Mesenteric fat pad (tissue), 1 donor: ENCODE measurements at places on chromosomes 5 and 9. TPM values are rescaled to one million over a fixed set of nuclear protein-coding genes. Genes with fewer than 3 reads are reported as not detected.

DNA sequence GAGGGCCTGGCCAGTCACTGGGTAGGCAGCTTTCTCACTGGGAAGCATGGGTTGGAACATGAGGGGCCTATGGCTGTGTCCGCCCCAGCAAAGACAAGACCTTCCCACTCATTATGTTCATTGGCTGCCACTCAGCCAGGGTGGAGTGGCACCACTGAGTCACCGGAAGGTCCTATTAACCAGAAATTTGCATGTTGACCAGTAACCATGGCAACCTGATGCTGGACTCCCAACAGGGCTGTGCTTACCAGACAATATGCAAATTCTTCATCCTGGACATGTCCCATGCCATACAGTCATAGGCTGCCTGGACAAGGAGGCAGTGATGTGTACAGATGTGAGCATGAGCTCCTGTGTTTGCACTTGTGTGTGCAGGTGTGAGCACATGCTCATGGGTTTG lies 66.7 kb downstream of the PSD2 start:
- no peak for DNase-seq

ARHGEF37 gene
- 3.9 TPM for total RNA-seq

GRCh38 chr5:176466245-176466871 lies 18.2 kb downstream of the FAF2 start:
- no peak for DNase-seq

DNA sequence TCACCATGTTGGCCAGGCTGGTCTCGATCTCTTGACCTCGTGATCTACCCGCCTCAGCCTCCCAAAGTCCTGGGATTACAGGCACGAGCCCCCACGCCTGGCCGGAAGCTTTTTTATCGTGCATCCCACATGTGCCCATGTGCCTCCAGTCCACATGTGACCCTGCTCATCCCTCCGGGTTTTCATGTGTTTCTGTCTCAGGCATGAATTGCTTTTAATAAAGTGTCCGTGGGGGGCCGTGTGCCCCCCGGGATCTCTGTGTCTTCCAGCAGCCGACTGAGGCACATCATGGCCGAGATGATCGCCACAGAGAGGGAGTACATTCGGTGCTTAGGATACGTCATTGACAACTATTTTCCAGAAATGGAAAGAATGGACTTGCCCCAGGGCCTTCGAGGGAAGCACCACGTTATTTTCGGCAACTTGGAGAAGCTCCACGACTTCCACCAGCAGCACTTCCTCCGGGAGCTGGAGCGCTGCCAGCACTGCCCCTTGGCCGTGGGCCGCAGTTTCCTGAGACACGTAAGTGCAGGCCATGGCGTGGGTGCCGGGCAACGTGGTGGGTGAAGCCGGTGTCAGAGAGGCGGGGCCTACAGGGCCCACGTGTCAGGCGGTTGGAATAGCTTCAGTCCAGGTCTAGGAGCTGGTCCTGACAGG lies 22.1 kb upstream of the LRRC14B start:
- DNase-seq, result peak; percentile 93

FAM221B gene
- not detected for total RNA-seq

DNA sequence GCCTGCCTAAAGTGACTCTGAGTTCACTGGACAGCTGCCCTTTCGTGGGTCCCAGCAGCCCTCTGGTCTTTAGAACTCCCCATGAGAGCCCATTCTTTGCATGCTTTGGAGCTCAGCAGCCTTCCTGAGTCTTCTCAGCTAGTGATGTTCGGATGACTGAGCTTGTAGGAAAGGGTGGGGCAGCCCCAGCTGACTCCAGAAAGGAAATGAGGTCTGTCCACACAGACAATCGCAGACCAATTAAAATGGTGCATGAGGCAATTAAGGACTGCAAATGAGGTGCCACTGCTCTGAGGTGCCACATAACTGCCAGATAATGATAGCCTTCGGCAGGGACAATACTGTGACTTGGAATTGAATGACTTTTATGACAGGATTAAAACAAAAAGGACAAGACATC lies 25.4 kb upstream of the TOMM5 start:
- DNase-seq, result no peak

DNA sequence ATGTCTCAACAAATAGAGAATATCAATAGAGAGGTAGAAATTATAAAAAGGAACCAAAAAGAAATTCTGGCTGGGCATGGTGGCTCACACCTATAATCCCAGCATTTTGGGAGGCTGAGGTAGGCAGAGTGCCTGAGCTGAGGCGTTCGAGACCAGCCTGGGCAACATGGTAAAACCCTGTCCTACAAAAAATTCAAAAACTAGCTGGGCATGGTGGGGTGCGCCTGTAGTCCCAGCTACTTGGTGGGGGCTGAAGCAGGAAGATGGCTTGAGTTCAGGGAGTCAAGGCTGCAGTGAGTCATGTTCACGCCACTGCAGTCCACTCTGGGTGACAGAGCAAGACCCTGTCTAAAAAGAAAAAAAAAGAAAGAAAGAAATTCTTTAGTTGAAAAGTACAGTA lies 24.9 kb downstream of the IPPK start:
- DNase-seq, result peak; percentile 30

DNA sequence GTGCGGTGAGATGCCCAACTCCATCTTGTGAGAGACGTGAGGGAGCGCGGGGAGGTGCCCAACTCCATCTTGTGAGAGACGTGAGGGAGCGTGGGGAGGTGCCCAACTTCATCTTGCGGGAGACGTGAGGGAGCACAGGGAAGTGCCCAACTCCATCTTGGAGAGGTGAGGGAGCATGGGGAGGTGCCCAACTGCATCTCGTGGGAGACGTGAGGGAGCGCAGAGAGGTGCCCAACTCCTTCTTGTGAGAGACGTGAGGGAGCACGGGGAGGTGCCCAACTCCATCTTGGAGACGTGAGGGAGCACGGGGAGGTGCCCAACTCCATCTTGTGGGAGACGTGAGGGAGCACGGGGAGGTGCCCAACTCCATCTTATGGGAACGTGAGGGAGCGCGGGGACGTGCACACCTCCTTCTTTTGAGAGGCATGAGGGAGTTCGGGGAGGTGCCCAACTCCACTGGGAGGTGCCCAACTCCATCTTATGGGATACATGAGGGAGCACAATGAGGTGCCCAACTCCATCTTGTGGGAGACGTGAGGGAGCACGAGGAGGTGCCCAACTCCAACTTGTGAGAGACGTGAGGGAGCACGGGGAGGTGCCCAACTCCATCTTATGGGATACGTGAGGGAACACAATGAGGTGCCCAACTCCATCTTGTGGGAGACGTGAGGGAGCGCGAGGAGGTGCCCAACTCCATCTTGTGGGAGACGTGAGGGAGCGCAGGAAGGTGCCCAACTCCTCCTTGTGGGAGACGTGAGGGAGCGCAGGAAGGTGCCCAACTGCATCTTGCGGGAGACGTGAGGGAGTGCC lies 235.4 kb downstream of the CACNA1B start:
- DNase-seq, result no peak

DNA sequence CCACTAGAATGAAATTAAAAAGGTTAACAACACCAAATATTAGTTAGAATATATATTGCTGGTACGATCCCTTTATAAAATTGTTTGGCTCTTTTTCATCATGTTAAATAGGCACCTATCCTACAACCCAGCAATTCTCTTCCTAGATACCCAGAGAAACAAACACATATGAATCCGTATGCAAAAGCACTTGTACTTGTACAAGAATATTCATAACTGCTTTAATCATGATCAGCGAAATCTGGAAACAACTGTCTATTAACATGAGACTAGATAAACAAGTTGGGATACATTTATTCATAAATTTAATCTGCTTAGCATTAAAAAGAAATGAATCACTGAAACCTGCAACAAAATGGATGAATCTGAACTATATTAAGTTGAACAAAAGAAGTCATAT lies 113.7 kb upstream of the MAP1B start:
- DNase-seq, result no peak

DNA sequence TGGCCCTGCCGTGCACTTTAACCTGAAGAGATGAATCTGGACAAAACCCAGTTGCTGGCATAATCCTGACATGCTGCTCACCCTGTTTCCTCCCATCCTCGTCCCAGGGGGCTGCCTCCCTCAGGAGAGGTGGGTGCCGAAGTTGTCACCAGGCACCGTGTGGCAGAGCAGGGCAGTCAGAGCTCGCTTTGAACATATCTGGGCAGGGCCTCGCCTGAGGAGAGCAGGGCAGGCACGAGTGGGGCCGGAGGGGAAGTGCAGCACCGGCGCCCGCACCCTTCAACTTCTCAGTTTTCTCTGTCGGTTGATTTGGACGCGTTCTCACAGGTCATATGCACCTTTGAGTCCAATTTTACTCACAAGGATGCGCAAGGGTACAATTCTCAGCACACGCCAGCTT lies 141.1 kb upstream of the PHYKPL start:
- DNase-seq, result no peak

TAS2R1 gene
- total RNA-seq, result not detected

GRCh38 chr5:81393430-81393782 lies 528 bp downstream of the ACOT12 start:
- DNase-seq, result no peak

- DNase-seq, result peak; percentile 91
Observed at GRCh38 chr9:134408389-134408788, 82.1 kb downstream of the RXRA start.

HIGD2A gene
- 107 TPM for total RNA-seq

DNA sequence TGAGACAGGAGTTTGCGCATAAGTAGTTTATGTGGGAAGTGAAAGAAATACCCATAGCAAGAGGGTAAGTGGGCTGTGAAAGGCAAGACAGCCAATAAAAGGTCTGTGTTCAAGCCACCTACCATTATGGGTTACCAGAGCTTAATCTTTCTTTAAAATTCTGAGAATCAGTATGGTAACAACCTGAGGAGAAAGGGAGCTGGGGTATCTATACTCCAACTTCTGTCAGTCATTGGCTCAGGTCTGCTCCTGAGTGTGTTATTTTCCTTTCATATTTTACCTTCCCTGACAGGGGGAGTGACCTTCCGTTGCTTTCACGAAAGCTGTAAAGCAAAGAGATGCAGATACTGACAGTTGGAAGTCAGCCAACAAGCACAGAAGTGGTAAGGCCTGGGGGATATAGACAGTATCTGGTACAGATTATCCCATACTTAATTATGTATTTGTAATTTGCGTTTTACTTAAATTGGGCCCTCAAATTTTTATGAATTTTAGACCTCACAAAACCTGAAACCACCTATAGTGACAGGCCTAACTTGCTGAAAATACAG lies 233.4 kb downstream of the RAB3C start:
- DNase-seq, result no peak

OR2S2 gene
- total RNA-seq, result not detected

DNA sequence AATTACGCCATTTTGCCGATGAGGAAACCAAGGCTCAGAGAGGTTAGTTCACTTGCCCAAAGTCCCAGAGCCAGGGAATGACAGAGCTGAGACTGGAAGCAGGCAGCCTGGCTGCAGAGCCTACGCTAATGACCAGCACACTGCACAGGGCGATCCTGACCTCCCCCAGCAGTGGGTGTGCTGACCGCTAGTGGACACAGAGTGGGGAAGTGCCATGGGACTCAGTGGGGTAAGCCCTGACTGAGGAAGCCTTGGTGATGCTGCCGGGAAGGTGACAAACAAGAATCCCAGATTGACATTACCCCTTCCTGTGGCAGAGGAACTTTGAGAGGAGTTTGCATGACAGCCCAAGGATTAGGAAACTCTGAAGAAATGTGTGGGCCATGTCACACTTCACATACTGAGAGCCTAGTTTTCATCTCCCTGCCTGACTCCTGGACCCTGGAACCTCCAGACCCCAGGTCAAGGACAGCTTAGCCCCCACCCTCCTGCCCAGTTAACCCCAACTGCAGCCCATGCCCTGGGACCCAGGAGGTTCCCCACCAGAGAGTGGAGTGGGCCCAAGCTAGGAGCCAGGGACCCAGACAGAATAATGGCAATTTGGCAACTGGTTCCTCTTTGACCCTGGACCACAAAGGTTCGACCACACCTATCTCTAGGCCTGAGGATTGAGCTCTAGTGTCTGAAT lies 19.7 kb upstream of the CSF1R start:
- peak; percentile 69 for DNase-seq

NR2F1 gene
- 71.5 TPM for total RNA-seq

GRCh38 chr5:7391814-7392692 lies 3.9 kb upstream of the ADCY2 start:
- DNase-seq, result no peak

- no peak for DNase-seq
Observed at GRCh38 chr5:90861843-90862586, 303.4 kb downstream of the ADGRV1 start.

DNA sequence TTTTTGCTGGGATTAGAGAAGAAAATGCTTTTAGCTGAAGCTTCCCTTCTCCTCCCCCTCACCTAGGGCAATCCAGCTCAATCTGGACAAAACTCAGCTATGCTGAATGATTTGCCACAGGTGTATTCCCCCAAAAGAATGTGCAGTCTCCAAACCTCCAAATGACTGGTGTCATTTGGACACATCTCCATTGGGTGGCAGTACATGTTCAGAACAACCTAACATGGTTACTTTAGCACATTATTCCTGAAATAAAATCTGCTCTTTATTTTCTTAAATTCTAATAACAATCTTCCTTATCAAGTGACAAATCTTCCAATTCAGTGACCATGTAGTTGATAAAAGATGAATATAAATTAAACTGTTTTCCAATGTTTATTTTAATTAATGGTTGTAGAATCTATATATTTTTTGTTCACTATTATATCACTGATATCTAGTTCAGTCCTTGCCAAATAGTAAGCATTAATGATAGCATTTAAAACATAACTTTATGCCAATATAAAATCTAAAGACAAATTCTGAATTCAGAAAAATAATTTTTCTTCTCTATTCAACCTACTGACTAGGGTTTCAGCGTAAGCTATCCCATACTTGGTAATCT lies 61.3 kb upstream of the MOCS2 start:
- DNase-seq, result no peak

DNA sequence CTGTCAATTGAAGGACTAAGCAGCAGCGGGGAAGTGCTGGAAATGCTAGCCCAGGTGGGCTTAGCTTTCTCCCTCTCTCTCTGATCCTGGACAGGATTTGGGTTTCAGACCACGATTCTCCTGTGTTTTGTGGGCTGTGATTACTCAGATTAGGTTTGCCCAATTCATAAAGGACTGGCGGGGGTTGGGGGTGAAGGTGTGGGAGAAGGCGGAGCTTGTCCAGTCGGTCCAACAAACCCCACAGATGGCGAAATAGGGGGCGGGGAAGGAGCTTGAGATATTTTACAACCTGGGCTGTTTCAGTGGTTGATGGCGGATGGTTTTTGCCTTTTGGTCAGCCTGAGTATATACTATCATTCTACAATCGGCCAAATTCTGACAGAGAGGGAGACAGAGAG lies 35.2 kb downstream of the PCDHAC2 start:
- no peak for DNase-seq

GRCh38 chr5:80439213-80439612 lies 31.3 kb downstream of the ZFYVE16 start:
- DNase-seq, result no peak

C9orf50 gene
- total RNA-seq, result not detected

GRCh38 chr9:591292-591691 lies 250.2 kb upstream of the DMRT1 start:
- no peak for DNase-seq

GRCh38 chr9:115167175-115167574 lies 49.2 kb upstream of the TNC start:
- no peak for DNase-seq

PCDHB11 gene
- 2.0 TPM for total RNA-seq

ITK gene
- 4.5 TPM for total RNA-seq

DMRT3 gene
- 1.1 TPM for total RNA-seq
